T follicular helper cell (primary cell): ENCODE measurements at places on chromosomes 4 and X.

DNA sequence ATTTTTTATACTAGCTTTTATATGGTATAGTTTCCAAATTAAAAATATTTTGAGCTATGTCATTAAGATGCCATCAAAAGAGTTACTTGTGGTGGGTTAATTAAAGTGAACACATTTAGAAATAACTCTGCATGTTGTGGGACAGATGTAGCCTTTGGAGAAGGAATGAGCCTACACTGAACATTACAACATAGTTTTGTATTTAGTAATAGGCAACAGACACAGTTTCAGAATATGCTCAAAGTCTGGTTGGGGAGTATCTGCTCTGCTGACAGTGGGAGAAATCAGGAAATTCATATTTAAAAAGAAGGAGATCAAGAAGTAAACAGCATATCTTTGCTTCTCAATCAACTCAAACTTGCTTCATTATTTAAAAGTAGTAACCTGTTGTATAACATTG is 23.7 kb downstream of the EMCN start:
- no peak for DNase-seq

DNA sequence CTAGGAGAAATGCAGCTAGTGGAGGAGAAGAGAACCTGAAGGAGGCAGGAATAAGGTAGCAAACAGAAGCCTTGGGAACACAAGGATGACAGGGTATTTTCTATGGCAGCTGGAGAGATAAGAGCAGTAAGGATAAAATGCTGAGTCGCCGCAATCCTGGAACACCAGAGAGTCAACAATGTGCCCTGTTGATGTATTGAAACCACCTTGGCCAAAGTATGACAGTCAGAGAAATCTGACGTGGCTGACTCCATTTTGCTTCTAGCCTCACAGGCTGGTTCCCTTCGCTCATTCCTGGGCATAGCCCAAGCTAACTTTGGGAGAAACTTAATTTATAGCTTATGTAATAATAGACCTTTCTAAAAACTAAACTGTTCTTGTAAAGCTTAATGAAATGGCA is 56.6 kb upstream of the C4orf54 start:
- no peak for DNase-seq

- no peak for DNase-seq
Observed at GRCh38 chr4:115489279-115489678, 375.9 kb upstream of the NDST4 start.

GRCh38 chr4:37781131-37781455 is 45.4 kb upstream of the PGM2 start:
- no peak for DNase-seq
